ENCODE measurements at places on chromosomes 7 and 10.

- no peak for DNase-seq
These were observed 197.3 kb upstream of the PODXL start for GRCh38 chr7:131753620-131754222.

GRCh38 chr10:22314852-22315251 is 1.3 kb upstream of the COMMD3 start:
- no peak for DNase-seq

DNA sequence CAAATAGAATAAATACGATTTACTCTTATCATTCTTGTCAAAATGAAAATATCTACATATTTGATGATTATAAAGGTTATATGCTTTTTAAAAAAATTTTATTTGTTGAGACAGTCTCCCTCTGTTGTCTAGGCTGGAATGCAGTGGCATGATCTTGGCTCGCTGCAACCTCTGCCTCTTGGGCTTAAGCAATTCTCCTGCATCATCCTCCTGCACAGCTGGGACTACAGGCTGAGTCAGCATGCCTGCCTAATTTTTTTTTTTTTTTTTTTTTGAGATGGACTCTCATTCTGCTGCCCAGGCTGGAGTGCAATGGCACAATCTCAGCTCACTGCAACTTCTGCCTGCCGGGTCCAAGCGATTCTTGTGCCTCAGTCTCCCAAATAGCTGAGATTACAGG is 48.9 kb downstream of the PUS7 start:
- no peak for DNase-seq

DNA sequence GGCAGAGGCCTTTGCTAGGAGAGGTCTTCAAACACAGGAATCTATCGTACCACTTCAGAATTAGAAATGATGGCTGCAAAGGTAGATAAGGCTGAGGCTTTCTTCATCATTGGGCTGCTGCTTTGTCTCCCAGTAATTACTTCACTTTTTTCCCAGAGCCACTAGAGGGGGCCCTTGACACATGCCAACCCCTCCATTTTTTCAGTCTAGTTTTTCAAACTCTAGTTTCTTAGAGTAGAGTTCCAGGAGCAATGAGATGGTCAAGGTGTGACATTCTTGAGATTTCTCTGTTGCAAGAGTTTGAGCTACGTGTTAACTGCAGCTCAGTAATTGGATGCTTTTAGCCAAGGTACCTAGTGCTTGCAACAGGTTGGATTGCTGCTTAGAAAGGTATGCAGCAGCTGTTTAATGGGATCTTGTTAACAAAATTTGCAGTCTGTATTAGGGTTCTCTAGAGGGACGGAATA is 33.8 kb upstream of the RBM20 start:
- DNase-seq = no peak

DNA sequence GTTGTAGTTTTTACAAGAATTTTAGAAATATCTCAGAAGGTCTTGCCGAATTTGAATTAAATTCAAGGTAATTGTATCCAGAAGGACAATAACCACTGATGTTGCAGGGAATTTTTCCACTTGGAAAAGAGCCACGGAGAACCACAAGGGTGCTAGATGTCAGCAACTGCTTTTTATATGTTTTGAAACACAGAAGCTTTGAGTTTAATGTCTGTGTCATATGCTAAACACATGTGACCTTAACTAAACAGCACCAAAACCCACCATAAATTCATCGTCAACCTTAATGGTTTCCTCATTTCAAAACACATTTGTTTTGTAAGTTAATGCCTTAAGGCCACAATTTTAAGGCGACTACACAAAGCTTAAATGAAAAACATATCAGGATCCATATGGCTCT is 106.9 kb downstream of the COL28A1 start:
- no peak for DNase-seq

DNA sequence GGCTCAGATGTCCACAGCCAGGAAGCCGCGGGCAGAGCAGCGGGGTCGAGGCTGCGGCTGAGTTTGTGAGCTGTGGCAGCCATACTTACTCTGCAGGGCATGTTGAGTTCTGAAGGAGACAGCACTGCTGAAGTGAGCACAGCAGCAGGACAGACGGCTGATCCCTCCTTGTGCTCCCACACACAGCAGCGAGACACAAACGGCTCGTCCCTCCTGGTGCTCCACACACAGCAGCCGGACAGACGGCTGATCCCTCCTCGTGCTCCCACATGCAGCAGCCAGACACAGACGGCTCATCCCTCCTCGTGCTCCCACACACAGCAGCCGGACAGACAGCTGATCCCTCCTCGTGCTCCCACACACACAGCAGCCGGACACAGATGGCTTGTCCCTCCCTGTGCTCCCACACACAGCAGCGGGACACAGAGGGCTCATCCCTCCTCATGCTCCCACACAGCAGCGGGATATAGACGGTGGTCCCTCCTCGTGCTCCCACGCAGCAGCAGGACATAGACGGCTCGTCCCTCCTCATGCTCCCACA is 305.1 kb downstream of the PTPRN2 start:
- DNase-seq = no peak

GRCh38 chr10:113515601-113516000 is 37.3 kb upstream of the HABP2 start:
- no peak for DNase-seq

DNA sequence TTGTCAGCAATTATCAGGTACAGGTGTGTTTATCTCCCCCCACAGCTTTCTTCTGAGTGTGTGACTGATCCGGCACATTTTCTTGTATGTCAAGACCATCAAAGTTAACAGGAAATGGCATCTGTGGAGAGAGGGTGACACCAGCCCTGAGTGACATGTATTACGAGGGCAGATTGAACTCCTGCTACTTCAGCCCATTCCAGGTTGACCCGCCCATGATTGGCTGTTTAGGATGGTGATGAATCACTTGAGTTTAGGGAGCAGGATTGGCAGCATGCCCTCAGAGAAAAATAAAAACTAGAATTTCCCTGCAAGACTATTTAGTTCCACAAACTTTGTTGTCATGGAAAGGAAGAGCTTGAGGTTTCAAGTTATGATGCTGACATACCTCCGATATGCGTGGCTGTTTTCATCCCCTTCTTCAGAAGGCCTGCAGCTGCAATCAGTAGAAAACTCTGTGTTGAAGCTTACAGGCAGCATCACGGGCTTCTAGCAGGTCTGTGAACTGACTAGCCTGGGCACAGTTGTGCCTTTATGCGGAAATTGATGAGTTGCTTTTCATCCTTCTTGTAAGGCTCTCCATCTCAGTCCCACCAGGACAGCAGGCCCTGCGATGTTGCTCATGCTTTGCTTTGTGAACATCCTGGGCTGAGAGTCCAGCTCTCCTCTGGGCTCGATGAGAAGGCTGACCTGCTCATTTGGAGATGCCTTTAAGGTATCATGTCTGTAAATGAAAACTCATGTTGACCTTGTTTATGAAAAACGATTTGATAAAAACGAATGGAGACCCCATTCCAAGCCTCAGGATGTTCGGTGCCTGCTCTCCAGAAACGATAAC is 8.0 kb upstream of the CELF2 start:
- DNase-seq = no peak

GRCh38 chr7:97734255-97734654 is 2.4 kb downstream of the TAC1 start:
- no peak for DNase-seq

DNA sequence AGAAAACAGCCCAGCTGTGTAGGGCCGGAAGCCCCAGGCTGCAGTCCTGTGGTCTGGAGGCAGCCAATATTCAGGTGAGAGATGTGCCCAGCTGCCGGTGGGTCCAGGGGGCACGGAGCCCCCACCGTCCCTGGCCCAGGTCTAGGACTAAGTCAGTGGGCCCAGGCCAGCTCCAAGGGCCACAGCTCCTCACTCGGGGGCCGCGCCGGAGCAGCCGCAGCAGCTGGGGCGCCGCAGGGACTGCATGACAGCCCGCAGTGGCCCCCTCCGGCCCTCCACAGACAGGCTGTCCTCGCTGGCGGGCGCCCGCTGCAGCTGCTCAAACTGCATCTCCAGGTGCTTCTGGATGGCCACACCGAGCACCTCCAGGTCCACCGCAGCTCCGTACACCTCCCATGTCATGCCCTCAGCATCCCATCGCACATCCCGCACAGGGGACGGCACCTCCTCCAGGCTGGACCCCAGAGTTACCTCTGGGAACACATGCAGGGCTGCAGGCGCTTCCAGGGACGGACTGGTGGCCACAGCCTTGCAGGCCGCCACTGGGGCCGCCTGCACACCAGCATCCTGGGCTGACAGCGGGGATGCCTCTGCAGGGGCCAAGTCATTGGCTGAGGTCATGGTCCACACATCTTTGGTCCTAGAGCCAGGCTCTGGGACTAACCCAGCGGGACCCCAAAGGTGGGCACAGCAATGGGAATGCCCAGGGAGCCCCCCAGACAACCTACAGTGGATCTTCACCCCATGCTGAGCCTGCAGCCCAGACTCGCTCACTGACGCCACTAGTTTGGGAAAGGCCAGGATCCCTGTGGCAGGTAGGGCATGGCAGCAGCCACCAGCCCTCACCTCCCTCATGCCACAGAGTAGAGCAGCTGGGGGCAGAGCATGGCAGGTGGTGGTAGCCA is 7.0 kb downstream of the GPRIN2 start:
- no peak for DNase-seq

DNA sequence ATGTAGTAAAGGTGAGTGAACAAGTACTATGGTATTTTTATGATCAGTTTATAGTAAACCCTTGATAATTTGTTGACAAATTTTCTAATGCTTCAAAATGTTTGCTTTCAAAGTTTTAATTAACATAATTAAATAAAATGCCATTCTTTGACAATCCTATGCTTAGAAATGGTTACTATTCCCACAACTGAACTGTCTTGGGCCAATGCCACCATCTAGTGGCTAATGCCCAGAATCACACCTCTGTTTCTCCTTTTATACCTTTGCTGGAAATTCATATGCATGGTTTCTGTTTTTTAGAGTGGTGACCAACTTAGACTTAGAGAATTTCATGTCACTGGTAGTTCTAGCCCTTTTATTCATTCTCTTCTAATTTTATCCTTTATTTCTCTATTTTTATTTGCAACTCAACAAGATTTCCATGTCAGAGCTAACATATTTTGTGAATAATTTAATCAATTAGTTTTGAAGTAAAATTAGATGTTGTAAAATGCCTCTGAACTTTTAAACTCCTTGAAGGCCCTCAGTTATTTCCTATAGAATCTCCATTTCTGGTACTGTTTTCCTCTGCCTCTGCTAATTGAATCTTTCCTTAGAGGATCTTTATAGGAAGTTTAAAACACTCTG is 31.1 kb downstream of the PCGF5 start:
- peak; percentile 36 for DNase-seq

DNA sequence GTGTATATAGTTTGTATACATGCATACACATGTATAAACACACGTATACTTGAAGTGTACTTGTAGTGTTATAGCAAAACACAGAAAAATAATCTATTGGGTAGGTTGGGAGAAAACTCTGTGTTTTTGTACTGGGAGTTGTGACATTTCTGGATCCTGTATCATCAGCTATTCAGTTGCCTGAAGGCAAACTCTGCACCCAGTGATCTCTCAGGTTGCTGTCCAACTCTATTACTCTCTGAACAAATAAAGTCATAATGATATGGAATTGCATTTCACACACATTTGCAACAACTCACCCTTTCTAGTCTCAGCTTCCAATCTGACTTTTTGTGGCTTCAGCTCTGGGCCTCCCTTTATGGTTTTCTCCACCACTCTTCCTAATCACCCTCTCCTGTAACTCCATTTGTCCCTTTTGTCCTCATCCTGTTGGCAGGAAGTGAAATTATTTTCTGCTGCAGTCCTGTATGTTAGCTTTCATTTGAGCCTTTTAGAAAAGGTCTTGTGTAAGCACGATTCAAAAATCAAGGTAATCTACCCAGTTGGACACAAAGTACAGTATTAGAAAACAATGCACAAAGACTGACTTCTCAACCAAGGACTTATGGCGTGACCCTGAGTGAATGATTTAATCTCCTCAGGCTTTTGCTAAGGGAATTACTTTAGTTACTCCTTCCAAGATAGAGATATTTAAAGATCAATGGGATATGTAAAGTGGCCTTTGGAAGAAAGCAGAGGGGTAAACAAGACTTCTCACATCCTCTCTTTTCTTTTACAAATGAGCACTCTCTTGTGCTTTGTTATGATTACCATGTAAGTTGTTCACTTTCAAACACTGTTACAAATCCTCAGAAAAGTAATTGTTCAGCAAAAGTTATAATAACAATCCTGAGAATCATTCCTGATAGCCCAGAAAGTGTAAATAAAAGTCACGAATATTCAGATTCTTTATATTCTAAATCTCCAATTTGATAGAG is 249.1 kb downstream of the KCND2 start:
- DNase-seq = no peak

GRCh38 chr7:102834999-102835398 is 77.8 kb upstream of the LRRC17 start:
- DNase-seq = no peak

GRCh38 chr10:102120991-102121738 is 997 bp upstream of the LDB1 start:
- DNase-seq = no peak

DNA sequence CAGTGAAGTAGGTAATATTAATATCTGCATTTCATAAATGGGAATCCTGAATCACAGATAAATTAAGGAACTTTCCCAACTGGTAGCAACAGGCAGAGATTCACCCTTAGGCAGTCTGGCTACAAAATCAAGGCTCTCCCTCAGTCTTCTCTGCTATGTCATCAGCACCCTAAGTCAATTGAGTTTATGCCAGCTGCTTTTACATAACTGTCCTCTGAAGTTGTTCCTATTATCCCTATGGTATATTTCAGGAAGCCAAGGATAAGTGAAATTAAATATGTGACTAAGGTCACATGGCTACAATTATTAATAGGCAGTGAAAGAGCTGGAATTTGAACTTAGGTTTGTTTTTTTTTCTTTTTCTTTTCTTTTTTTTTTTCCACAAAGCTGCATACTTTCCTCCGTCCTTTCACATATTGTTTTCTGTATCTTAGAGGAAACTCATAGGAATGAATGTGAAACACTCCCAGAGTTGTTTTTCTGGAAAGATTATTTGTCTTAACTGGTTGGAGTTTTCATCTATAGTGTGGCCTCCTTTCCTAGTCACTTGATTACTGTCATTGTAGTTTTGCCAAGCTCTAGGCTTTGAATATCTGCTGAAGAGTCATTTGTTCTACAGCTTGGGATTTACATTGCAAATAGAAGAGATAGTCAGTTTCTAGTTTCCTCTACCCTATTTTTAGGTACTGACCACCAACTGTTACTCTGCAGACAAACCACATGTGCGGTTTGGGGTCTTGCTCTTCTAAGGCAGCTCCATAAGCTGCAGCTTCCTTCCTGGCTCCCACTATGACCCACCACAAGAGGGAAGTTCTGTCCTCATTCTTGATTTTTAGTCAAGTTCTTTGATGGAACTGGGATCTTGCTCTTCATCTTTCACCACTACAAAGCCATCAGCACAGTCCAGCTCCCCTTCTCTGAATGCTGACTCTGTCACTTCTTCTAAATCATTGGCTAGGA is 338.0 kb upstream of the KIAA1217 start:
- DNase-seq = no peak

DNA sequence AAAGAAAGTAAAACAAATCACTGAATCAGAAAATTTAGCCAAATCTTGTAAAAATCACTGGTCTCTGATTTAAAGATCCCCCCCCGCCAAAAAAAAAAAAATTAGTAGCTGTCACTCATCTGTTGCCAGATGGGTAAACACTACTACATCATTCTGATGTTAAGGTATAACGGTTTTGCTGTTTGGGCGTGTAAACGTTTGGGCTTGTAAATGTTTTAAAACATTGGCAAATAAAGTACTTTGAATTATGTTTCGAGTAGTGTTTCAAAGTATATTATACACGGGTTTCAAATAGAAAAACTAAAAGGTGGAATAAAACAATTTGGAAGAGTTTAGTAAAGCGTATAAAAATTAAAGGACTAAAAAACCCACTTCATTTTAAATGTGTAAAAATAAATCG is 1.5 kb downstream of the TMEM229A start:
- DNase-seq = no peak

Data from stimulated activated CD8-positive, alpha-beta memory T cell treated with anti-CD3 and anti-CD28 coated beads, Interleukin-7, amount 100 ng/mL, for 4 hours (primary cell).